HT-29 (cell line): ENCODE measurements at places on chromosomes 1 and 21. TPM values are rescaled to one million over a fixed set of nuclear protein-coding genes. Genes with fewer than 3 reads are reported as not detected.
A peak's percentile ranks its signal among the peaks of the same experiment; 100 is the strongest.

- peak; percentile 56 for DNase-seq
Observed at GRCh38 chr1:167716000-167716271, 5.8 kb upstream of the MPZL1 start.

Gene RNU1-1
- total RNA-seq: under 0.01 TPM in 2 replicates

DNA sequence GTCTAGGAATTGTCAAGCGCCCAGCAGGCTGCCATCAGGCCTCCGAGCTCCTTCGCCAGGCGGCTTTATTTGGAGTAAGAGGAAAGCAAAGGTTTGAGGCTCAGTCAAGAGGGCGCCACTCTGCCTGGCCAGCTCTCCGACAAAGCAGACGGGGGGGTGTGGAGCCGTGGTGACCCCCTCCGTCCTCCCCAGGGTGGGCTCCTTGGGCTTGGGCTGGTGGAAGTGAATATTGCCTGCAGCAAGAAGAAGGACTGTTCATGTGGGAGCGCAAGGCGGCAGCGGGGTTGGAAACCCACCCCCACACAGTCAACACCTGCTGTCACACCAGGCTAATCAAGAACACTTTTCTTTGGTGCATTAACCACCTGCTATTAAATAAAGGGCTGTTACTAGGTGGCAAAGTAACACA is 14.6 kb downstream of the EPHX1 start:
- no peak for DNase-seq

- DNase-seq: peak; percentile 19
Observed at GRCh38 chr1:189658381-189658780, 819.3 kb downstream of the BRINP3 start.

DNA sequence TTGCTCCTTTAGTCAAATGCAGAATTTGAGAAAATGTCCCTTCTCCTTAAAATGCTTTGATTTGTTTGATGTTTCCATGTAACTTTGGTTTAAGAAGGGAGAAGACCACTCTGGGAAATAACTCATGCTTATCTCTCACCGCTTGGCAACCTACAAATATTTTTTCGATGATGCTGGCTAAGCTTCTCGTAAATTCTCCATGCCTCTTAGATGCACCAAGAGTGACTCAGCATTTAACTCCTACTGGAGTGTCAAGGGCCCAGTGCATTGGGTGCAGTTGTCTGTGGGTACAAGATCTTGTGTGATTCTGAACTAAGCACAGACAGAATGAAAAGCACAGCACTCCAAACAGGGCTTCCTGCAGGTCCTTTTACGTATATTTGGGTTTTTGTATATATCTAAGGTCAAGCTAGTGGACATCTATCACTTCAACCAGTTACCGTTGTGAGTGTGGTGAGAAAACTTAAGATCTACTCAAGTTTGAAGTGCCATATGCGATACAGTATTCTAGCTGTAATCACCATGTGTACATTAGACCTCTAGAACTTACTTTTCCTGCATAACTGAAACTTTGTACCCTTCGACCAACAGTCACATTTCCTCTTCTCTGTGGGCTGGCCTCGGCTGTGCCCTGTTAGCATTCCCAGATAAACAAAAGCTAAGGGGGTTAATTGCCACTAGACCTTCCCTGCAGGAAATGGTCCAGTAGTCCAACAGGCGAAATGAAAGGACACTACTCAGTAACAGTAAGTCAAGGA is 55.8 kb downstream of the COL18A1 start:
- peak; percentile 39 for DNase-seq

- no peak for DNase-seq
Observed at GRCh38 chr1:200367841-200368534, 41.8 kb downstream of the ZNF281 start.

- no peak for DNase-seq
Observed at GRCh38 chr1:150006881-150007421, 3.6 kb downstream of the OTUD7B start.

GRCh38 chr1:200483491-200484143 is 73.8 kb upstream of the ZNF281 start:
- peak; percentile 87 for DNase-seq

Gene C1orf185
- not detected in 2 replicates for total RNA-seq

Gene KCNA2
- not detected in 2 replicates for total RNA-seq

Gene RAP1GAP
- 56.9 and 69.0 TPM in 2 replicates for total RNA-seq

GRCh38 chr1:150192012-150192411 is 42.3 kb downstream of the PLEKHO1 start:
- no peak for DNase-seq

- DNase-seq: no peak
Observed at GRCh38 chr1:15928971-15929965, 46.6 kb downstream of the ZBTB17 start.

DNA sequence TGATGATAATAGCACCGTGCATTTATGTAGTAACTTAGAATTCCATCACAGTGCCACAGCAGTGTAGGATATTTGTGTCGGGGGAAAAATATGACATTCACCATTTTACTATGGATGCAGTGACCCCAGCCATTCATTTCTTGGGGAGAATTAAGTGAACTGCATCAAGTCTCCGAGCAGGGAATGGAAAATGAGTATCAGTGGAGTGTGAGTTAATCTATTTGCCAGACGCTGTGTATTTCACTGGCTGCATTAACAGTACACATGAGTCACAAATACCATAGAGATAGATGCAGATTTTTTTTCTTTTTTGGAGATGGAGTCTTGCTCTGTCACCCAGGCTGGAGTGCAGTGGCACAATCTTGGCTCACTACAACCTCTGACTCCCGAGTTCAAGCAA is 33.8 kb upstream of the SLC45A1 start:
- no peak for DNase-seq

Gene NKAIN1
- total RNA-seq: not detected in 2 replicates

DNA sequence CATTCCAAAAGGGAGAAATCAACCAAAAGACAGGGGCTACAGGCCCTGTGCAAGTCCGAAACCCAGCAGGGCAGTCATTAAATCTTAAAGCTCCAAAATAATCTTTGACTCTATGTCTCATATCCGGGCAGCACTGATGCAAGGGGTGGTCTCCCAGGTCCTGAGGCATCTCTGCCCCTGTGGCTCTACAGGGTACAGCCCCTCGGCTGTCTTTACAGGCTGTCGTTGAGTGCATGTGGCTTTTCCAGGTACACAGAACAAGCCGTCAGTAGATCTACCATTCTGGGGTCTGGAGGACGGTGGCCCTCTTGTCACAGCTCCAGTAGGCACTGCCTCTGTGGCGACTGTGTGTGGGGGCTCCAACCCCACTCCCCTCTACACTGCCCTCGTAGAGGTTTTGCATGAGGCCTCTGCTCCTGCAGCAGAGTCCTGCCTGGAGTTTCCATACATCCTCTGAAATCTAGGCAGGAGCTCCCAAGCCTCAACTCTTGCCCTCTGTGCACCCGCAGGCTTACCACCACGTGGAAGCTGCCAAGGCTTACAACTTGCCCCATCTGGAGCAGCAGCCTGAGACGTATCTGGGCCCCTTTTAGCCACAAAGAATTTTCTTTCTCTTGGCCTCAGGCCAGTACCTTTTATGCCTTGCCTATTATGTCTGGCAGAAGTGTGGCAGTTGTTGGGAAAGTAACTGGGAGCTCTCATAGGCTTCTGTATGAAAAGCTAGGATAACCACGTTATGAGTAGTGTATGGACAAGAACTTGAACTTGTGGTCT is 52.5 kb downstream of the POU2F1 start:
- DNase-seq: no peak

DNA sequence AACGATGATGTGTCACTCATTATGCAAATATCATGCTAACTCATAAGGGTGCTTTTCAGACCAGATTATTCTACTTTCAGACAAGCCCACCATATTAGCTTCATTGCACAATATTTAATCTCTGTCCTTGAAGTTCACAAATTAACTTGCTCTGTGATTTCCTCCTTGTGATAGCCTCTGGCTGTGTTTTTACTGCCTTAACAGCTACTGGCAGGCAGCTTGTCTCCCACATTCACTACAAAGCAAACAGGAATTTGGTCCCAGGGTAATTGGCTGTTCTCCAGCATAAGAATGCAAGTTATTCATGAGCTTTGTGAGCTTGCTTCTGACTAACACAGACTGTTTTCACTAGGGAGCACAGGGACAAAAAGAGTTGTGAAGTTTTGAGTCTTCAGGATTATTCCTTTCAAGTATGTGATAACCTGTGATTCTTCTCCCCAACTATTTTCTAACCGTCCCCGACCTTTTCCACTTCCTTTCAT is 87.9 kb upstream of the HMCN1 start:
- DNase-seq: peak; percentile 95

DNA sequence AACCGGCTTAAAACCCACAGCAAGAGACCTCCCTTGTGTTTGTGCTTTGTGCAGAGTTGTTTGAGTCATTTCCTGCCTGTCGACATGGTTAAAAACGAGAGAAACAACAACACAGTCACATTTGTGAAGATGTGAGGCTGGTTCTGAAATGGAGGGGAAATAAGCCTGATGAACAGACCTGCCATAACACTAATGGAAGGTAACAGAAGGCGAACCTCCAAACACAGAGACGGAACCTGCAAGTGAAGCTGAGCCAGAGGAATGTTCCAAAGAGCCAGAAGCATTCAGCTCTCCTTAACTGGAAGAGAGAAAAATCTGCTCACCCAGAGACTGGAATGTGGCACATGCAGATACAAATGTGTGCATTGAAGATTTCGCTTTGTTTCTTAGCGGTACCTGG is 53.2 kb upstream of the RAVER2 start:
- DNase-seq: no peak
